Eye (tissue), 1 donor: ENCODE measurements at places on chromosomes 5 and 9.
A peak's percentile ranks its signal among the peaks of the same experiment; 100 is the strongest.

GRCh38 chr9:26789959-26790358, 102.6 kb downstream of the CAAP1 start:
- DNase-seq = no peak

DNA sequence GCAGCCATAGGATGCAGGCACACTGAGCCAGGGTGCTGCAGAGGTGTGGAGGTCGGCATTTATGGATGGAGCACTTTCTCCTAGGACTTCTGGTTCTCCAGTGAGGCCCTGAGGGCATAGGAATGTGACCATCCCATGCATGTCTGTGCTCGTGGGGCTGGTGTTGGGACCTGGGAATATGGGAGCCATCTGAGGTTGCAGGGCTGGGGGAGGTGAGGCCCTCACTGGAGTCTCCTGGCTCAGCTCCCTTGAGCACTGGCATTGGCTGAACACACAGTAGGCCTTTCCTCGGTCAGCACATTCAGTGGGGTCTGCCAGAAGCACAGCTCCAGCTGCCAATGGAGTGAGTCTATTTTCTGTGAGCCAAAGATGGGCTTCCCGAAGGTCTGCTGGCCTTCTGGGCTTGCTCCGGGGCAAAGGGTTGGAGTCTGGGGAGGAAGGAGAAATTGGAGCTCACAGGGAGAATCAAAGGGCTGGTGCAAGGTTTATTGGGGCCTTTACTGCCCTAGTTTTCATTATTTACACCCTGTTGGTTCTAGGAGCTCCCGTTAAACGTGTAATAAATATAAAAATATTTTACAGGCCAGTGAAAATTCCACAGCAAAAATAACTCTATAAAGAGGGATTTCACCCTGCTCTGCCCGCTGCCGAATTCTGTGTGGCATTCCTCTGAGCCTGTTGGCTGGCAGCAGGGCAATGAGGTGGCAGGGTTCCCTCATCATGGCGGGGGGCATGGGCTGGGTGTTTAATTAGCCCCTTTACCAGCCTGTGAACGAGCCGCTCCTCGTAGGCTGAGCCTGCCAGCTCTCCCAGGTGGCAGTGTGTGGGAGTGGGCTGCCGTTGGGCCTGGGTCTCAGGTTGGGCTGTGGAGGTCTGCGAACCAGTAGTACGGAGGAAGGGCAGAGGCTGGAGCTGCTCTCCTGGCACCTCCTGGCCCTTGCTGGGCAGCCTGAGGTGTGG, 31.6 kb upstream of the PITX1 start:
- DNase-seq = no peak

GRCh38 chr5:172648013-172648381, 6.9 kb downstream of the NEURL1B start:
- no peak for DNase-seq

- DNase-seq = no peak
These were observed 320.1 kb downstream of the MTRR start for GRCh38 chr5:8188874-8189565.

- no peak for DNase-seq
These were observed 65.0 kb downstream of the UGCG start for GRCh38 chr9:111961575-111961974.

GRCh38 chr5:164497311-164498064, 992.1 kb downstream of the MAT2B start:
- DNase-seq = peak; percentile 3

GRCh38 chr5:58545912-58546311, 37.0 kb upstream of the RAB3C start:
- no peak for DNase-seq

- peak; percentile 17 for DNase-seq
These were observed 918.9 kb downstream of the DTWD2 start for GRCh38 chr5:118069452-118069851.
